ENCODE measurements at places on chromosomes 12 and 14.

DNA sequence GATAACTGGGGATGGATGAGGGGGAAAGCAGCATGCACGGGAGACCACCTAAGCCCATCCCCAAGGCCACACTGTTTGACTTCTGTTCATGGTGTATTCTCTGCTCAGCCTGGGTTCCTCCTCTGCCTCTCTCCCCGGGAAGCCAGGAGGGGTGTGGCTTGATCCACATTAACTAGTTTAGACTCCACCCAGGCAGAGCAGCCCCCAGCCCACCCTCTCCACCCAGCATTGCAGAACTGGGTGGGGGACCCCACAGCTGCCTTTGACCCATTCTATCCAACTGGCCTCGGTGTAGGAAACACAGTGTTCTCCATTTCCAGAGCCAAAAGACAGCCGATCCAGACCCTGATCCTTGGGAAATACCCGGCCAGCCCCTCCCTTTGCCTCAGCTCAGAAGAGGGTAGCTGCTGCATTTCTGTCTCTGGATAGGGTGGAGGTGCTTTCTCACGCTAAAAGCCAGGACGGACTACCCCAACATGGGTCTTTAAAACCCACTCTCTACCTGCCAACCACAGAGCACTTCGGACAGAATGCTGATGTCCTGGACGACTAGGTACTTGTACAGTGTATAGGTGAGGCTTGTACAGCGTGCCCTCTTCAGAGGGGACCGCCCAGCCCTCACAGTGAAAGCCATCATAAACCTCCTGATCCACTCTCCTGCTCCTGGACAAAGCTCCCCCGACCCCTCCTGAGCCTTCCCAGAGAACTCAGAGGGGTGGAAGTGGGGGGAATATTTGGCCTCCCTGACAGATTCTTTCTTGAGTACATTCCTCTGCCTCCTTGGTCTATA, 9.4 kb downstream of the SPRYD3 start:
- DNase-seq: no peak

GRCh38 chr14:68469208-68469713, 323.6 kb downstream of the ZFP36L1 start:
- DNase-seq: no peak

DNA sequence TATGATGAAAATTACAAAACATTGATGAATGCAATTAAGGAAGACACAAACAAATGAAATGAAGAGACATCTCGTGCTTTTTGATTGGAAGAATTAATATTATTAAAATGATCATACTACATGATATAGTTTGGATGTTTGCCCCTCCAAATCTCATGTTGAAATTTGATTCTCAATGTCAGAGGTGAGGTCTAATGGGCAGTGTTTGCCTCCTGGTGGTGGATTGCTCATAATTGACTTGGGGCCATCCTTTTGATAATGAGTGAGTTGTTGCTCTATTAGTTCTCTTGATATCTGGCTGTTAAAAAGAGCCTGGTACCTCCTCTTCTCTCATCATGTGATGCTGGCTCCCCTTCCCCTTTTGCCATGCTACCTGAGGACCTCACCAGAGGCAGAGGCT, 56.7 kb downstream of the CD163L1 start:
- no peak for DNase-seq

- DNase-seq: no peak
Observed at GRCh38 chr12:7431993-7432685, 11.8 kb downstream of the CD163L1 start.

DNA sequence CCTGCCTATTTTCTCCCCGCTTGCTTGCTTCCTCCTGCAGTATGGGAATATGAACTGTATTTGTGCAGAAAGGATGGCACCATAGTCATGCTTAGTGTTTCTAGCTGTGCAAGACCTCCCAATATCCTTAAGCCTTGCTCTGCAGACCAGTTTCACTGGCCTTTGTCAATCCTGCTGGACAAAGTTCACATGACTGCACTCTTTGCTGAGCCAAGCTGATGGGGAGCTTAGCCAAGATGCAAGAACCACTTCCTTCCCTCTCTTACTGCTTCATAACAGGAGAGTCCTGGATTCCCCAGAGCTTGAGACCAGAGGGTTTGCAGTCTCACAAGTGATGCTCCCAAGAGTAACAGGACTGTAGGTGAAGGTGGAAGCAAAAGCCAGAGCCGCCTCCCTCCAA, 3.8 kb downstream of the ASIC1 start:
- no peak for DNase-seq

- no peak for DNase-seq
Observed at GRCh38 chr14:56159066-56159465, 40.9 kb downstream of the PELI2 start.

- DNase-seq: no peak
Observed at GRCh38 chr12:27491226-27491625, 32.8 kb upstream of the PPFIBP1 start.

All from NCI-H1105 treated with DMSO at 0.1 percent for 48 hours (cell line).